GM04503 (cell line): ENCODE measurements at places on chromosomes 6 and 20.
A peak's percentile ranks its signal among the peaks of the same experiment; 100 is the strongest.

DNA sequence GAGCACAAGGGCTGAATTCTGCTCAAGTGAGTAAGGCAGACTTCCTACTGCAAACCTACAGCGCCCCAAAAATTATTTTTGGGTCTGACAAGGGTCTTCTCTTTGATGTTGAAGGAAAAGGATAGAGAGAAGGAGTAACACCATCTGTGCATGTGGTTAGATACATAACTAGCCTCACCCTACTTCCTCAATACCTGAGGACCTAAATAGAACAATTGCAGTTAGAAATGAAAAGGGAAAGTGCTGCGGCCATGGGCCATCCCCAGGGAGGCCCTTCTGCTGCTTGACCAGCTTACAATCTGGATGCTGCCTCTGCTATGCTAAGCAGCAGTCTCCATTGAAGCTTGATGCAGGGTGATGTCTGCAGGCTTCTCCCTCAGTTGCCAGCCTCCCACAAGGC lies 63.2 kb upstream of the ARMH2 start:
- DNase-seq = no peak

- DNase-seq = peak; percentile 100
These were observed 3.5 kb upstream of the PRIM2 start for GRCh38 chr6:57313711-57314471.

GRCh38 chr6:45513843-45514242 lies 136.1 kb upstream of the SUPT3H start:
- no peak for DNase-seq

GRCh38 chr6:166693880-166694279 lies 66.8 kb upstream of the RPS6KA2 start:
- DNase-seq = no peak

- peak; percentile 42 for DNase-seq
These were observed 7.0 kb downstream of the UBD start for GRCh38 chr6:29552512-29553051.

DNA sequence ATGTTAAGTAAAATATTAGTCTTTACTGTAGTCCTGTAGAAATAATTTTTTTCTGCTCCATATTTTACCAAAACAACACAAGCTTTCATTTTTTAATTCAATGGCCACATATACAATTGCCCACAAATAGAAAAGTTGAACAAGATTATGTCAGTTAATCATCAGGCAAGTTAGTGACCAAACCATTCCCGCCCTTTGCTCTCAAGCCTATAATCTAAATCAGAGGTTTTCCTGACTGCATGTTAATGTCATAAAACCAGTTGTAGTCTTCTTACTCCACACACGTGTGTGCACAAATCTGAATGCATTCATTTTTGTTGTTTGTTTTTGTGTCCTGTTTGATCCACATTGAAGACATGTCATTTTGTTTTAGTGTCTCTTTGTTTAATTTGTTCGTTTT lies 1357.7 kb upstream of the GJE1 start:
- DNase-seq = no peak

DNA sequence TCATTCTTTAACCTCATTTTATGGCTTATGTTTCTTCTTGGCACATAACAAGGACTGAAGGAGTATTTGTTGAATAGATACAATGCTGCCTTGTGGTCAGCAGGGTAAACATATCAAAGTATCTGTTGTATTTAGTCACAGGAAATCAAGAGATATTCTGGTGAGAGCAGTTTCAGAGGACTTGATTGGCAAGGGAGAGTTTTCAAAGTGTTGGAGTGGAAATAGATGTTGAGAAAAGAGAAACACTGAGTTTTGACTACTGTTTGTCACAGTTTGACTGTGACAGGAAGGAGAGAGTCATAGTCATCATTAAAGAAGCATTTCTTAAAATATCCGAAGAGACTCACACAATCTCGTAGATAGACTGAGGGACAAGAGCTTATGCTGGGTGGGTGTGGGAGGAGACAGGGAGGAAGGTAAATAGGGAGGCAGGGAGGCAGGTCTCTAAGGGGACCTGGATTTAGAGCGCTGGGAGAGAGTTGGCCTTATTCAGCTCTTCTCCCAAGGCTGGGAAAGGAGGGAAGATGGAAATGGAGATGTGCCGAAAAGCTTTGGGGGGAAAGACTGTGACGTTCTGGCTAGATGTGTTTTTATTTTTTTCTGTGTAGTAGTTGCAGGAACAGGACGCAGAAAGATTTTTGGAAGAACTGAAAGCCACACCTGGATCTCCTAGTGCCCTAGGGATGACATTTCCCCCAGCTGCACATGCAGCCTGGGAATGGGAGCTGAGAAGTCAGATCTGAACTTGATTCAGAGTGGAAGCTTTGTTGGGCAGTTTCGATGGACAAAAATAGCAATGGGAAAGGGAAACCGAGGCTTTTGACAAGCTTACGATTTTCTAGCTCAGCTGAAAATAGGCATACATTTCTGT lies 65.0 kb upstream of the IFNGR1 start:
- DNase-seq = no peak

GRCh38 chr6:135423649-135424128 lies 73.9 kb downstream of the AHI1 start:
- DNase-seq = peak; percentile 5

DNA sequence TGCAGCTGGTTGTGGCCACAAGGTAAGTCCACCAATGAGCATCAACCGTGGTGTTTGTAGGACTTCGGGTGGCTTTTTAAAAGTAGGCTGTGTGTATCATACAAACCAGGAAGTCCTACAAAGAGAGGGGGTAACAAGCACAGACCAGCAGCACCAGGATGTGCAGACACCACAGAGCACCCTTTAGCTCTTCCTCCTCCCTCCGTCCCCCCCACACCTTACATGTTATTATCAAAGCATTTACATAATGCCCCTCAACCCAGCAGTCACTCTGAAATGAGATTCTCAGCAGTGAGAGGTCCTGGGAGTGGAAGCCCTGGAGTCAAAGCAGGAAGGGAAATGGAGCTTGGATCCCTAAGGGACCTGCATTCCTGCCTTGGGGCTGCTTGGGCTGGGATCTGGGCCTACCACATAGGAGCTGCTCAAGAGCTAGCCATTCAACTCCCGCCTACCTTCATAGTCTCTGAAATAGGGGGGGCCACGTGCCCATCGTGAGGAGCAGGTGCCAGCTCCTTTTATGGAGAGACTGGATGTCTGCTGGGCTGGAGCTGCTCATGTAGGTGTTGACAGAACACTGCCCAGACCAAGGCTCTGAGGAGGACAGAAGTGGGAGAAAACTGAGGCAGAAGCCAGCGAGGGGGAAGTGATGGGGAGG lies 90.6 kb downstream of the PSMB1 start:
- DNase-seq = no peak

DNA sequence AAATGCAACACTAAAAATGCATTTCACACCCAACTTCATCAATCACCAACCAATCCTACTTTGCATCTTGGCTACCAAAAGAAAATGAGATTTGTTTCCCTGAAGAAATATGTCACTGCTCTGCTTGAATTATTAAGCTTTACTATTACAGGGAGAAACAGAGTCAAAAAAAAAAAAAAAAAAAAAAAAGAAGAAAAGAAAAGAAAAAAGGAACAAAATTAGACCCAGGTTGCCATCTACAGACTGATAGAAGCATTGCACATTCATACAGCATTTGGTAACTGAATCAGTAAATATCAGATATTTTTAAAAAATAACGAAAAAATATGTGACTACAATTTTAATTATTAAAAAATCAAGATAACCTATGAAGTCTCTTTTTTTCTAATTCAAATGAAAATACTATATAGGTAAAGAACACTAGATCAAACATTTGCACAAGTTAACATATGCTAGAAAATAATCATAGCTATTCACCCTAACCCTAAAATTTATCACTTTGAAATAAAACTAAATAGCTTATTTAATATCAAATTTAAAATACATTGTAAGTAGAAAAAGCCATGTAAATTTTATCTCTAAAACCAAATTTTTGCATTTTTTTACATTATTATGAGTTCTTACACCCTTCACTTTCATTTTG lies 83.3 kb downstream of the DCDC2 start:
- DNase-seq = no peak

DNA sequence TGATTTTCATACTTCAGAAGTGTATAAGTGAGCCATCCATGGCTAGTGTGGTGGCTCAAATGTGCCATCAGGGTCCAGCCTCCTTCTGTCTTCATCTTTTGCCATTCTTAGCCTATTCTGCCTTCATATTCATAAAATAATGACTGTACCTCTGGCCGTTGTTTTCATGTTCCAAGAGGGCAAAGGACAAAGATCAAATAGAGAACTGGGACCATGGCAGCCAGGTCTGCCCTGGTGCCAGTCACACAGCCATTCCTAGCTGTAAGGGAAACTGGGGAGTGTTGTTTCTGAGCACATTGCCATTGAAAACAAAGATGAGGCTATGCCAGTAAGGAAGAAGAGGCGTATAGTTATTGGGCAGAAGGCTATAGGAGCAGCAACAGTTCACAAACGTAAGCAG lies 518.6 kb downstream of the TFAP2B start:
- DNase-seq = no peak

DNA sequence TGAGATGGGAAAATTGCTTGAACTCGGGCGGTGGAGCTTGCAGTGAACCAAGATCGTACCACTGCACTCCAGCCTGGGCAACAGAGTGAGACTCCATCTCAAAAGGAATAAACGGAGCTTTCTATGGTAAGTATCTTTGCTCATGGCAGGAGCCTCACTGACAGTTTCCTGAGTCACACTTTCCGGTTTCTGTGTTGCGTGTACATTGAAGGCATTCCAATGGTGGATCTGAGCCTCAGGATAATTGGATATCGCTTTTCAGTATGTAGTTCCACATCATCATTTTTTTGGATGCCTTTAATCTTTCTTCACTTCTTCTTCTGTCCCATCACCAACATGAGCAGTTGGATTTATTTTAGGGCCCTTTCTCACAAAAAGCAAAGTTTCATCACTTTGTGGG lies 28.6 kb upstream of the GTSF1L start:
- no peak for DNase-seq

DNA sequence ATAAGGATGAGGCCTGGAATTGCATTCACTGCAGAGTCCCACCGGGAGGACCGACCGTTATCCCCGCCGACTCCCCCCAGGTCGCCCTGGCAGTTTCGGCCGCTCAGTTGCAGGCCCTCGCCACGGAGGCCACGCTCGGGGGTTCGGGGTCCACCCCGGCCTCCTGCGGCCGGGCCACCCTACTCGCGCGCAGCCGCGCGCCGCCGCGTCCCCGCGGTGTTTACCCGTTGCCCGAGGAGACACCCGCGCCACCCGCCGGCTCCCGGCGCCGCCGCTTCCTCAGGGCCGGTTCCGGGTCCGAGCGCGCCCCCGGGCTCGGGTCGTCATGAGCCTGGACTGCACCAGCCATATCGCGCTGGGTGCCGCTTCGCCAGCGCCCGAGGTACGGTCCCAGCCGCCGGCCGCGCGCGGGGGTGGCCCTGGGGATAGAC lies at the start of gene CCDC170:
CCDC170 (plus strand) TSS at position 214 of the 431 bp plus-strand sequence; CDS start at position 326, 112 bp downstream.
- no peak for DNase-seq
